ENCODE measurements at places on chromosomes 16 and 17.
A peak's percentile ranks its signal among the peaks of the same experiment; 100 is the strongest.

- DNase-seq: no peak
Measured at GRCh38 chr16:57256601-57257395, 11.7 kb downstream of the ARL2BP start.

DNA sequence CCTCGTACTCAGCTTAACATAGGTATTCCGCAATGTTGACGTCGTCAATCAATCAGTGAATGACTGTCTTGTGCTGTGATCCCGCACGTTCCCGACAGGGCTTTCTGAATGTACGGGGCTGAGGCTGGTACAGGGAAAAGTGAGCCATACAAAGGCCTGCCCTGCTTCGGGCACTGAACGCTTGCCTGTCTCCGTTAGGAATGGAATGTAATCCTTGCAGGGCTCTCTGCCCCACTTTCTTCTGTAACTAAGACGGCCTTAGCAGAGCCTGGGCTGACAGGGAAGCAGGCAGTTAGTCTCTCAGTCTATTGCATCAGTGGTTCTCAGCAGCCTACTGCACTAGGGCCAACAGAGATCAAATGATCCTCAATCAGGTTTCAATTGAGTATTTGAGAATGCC, 16.2 kb upstream of the MYH3 start:
- DNase-seq: no peak

GRCh38 chr17:64158831-64159590, 29.1 kb upstream of the ERN1 start:
- no peak for DNase-seq

DNA sequence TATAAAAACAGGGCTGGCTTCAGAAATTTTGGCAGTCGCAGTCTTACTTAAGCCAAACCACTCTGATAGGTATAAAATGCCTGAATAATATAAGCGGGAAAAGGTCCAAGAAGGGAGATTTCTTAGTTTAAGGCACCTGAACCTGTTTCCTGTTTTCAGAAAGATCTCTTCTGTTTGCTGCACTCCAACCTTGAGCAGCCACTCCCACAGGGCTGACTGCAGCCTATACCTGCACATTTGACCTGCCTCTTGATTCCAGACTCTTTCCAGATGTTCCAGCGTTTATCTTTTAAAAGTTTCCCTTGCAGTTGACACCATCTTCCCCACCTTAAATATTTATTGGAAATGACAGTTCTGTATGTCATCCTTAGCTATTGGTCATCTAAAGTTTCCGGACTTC, 132.2 kb downstream of the SKAP1 start:
- DNase-seq: no peak

- DNase-seq: no peak
Measured at GRCh38 chr17:69733171-69734012, 318.9 kb downstream of the MAP2K6 start.

- no peak for DNase-seq
Measured at GRCh38 chr16:84278968-84279367, 15.7 kb upstream of the WFDC1 start.

DNA sequence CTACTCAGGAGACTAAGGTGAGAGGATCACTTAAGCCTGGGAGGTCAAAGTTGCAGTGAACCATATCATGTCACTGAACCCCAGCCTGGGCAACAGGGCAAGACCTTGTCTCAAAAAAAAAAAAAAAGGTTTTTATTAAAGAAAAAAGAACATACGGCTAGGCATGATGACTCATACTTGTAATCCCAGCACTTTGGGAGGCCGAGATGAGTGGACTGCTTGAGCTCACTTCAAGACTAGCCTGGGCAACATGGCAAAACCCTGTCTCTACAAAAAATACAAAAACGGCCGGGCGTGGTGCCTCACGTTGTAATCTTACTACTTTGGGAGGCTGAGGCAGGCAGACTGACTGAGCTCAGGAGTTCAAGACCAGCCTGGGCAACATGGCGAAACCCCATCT, 38.4 kb downstream of the RANBP10 start:
- no peak for DNase-seq

DNA sequence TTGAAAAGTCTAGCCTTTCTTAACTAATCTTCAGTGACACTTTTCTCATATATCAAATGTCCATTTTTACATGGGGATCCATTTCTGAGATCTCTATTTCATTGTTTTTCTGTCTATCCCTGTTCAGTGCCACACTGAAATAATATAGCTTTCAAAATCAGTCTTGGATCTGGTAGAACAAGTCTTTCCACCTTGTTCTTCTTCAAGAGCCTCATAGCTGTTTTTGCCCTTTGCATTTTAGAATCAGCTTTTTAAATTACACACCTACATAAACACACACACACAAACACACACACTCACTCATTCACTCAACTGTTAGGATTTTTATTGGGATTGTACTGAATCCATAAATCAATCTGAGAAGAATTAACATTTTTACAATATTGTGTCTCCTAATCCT, 19.2 kb downstream of the GSDMB start:
- DNase-seq: no peak

- DNase-seq: peak; percentile 49
Measured at GRCh38 chr16:3020247-3020603, at the start of gene TNFRSF12A. TSS of gene TNFRSF12A (plus strand) at chr16:3020368. CDS start at chr16:3020398, 30 bp downstream.

GRCh38 chr17:77280304-77281121, 139.7 kb downstream of the SEC14L1 start:
- DNase-seq: no peak

DNA sequence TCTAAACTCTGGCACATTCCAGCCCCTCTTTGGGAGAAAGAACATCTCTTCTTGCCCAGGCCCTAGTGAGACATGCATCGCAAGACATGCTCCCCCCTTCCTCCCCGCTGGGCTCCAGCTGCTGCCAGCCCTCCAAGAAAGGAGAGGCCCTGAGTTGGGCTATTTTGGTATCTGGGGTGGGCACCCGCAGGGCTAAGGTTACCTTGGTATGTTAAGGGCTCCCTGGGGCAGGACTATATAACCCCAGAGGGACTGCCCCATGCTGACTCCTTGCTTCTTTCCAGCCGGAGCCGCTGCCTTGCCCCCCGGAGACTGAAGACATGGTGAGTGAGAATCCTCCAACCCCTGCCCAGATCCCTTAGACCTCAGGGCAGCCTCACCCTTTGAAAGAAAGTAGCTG, at the start of gene MYL11:
Gene MYL11, plus strand, starts transcription at position 265 of the 400 bp plus-strand sequence. Its CDS starts 56 bp downstream, at position 321.
- no peak for DNase-seq

GRCh38 chr17:28101919-28102318, 59.4 kb downstream of the NLK start:
- DNase-seq: no peak

- DNase-seq: no peak
Measured at GRCh38 chr16:81645266-81645694, 133.8 kb upstream of the PLCG2 start.

GRCh38 chr17:6914711-6915110, 81.1 kb upstream of the ALOX12 start:
- DNase-seq: no peak

GRCh38 chr16:81487301-81487720, 42.7 kb downstream of the CMIP start:
- DNase-seq: no peak

- DNase-seq: no peak
Measured at GRCh38 chr16:70700101-70701020, 14.5 kb upstream of the MTSS2 start.

- no peak for DNase-seq
Measured at GRCh38 chr16:86714166-86714565, 135.8 kb downstream of the FOXL1 start.

GRCh38 chr17:49260011-49260816, 29.6 kb upstream of the PHOSPHO1 start:
- peak; percentile 33 for DNase-seq

DNA sequence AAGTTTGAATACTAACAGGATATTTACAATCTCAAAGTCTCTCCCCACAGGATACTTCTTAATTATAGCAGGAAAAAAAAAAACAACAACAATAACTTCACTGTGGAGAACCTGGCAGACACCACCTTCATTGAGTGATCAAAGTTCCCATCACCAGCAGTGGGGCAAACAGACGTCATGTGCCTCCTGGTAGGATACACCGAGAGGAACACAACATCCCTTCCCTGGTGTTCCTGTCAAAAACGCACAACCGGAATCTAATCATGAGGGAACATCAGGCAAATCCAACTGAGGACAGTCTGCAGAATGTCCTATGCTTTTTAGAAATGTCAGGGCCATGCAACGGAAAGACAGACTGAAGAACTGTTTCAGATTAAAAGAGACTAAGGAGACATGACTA, 80.0 kb downstream of the ZFHX3 start:
- no peak for DNase-seq

DNA sequence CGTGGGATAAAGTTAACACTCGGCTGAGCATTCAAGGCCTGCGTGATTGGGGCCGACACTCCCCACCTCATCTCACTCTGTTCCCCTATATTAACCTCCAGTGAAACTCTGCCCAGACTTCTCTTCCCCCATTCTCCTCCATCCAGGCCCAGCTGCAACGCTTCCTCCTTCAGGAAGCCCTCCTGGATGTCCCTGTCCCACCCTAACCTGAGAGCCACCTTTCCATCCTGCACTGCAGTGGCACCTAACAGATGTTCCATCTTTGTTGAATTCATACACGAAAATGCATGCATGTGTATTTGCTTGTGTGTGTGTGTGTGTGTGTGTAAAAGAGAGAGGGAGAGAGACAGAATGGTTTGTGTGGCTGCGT, 32.6 kb upstream of the SBK1 start:
- no peak for DNase-seq

GRCh38 chr16:81286190-81286589, 28.6 kb upstream of the GAN start:
- DNase-seq: no peak

DNA sequence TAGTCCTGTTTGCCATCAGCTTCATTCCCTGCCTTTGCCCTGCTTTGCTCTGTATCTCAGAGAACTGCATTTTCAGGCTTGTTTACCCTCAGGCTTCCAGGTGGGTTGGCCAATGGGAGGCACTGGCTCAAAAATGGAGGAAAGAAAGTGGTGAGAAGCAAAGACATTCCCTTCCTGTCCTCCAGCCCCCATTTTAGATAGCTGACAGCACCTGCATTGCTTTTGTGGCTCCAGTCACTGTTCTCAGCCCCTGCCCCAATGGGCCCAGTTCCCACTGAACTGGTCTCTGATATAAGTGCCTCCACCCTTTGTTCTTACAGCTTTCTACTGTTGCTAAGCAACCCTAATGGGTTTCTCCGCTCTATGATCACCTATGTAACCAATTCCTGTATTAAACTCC, 19.4 kb upstream of the SDK2 start:
- no peak for DNase-seq

GRCh38 chr16:81910366-81910885, 100.8 kb downstream of the SDR42E1 start:
- no peak for DNase-seq

- no peak for DNase-seq
Measured at GRCh38 chr16:53559270-53559951, 56.4 kb upstream of the AKTIP start.

- DNase-seq: no peak
Measured at GRCh38 chr16:78929841-78930240, 670.7 kb downstream of the MAF start.

DNA sequence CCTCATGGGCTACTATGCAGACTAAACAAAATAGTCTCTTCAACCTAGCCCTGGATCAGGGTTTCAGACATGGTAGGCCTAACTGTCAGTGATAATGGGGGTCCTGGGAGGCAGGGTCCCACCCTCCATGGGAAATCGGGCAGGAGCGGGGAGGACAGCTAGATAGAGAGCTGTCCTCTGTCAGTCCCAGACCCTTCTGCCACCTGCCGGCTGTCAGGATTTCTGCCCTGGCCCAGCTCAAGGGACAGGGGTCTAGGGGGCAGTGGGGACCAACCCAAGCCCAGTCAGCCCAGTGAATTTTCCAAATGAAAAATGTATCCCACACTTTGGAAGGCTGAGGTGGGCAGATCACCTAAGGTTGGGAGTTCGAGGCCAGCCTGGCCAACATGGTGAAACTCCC, 5.3 kb downstream of the CA7 start:
- DNase-seq: no peak

DNA sequence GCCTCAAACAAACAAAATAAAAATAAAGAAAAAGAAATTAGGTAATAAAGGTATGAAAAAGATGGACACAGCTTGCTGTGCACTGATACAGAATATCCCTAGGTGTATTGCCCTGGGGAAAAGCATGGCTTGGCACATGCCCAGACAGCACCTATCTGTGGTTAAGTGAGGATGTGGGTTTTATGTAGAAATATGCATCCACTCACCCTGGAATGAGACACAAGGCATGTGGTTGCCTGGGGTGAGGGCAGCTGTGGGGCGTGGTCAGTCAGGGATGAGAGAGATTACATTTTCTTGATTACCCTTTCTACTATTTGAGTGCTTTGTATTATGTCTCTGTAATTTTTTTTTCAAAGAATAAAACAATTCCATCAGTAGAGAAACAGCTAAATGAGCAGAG, 6.9 kb downstream of the PLLP start:
- peak; percentile 26 for DNase-seq

GRCh38 chr17:9183306-9183705, 162.0 kb downstream of the NTN1 start:
- DNase-seq: no peak

GRCh38 chr17:55303701-55304145, 39.0 kb downstream of the HLF start:
- DNase-seq: no peak

- no peak for DNase-seq
Measured at GRCh38 chr16:68244481-68244902, 681 bp upstream of the PLA2G15 start.

DNA sequence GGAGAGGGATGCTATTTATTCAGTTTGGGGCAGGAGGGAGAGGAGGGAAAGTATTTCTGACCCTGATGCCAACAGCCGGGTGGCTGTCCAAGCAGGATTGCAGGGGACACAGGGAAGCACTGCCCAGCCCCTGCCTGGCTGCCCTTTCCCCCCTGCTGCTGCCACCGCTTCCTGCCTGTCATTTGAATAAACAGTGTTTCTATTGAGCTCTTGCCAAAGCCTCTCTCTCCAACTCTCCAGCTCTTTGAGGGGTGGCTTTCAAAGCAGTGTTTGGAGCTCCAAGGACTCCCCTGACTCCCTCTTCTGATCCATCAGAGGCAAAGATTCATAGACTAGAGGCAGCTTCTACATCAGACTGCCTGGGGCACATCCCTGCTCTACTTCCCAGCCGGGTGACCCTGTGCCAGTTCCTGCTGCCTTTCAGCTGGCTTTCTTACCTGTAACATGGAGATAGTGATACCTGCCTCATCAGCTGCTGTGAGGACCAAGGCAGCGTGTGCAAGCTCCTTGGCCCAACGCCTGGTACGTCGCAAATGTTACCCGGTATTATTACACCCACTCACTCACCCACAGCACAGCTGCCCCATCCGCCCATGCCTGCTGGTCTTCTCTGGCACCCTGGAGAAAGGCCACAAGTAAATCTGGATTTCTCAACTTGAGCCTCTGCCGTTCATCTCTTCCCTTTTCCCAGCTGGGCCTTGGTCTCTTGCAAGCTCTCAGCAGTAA, 9.5 kb downstream of the PROCA1 start:
- DNase-seq: no peak

DNA sequence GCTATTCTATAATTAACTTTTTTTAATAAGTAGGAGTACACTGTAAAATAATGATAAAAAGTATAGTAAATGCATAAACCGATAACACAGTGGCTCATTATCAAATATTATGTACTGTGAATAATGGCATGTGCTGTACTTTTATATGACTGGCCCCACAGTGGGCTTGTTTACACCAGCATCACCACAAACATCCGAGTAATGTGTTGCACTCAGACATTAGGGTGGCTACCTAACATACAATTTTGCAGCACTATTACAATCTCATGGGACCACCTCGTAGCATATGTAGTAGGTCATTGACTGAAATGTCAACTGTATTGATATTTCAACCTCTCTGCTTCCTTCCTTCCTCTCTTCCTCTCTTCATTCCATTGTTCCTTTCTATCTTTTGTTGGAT, 51.7 kb downstream of the TBX4 start:
- no peak for DNase-seq

GRCh38 chr17:35841505-35841904, 27.2 kb downstream of the HEATR9 start:
- DNase-seq: no peak

Measured in activated T-cell treated with anti-CD3 and anti-CD28 coated beads for 24 hours (primary cell).